ENCODE measurements at places on chromosomes 4 and X. TPM values are rescaled to one million over a fixed set of nuclear protein-coding genes. Genes with fewer than 3 reads are reported as not detected.

GRCh38 chr4:86818211-86818610 lies 31.0 kb downstream of the SLC10A6 start:
- H3K27me3 ChIP-seq: no peaks in the 10 kb centered on the region
- no peaks in the 10 kb centered on the region for H3K36me3 ChIP-seq
- H3K4me1 ChIP-seq: no peaks in the 10 kb centered on the region

DNA sequence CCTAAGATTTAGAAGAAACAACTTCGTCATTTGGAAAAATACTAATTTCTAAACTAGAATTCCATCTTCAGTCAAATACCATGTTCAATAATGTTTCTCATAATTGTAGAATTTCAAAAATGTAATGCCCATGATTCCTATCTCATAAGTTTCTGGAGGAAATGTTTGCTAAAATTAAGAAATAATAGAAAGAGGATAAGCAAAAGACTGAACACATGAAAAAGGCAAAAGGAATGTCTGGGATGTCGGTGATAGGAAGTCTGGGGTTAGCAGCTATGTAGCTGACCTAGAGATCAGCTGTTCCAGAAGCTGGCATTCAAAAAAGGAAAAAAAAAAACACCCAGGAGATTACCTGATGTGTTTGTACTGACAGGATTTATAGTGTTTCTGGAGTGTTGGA lies 18.9 kb upstream of the PCDH10 start:
- H3K27ac ChIP-seq: no peak overlapping the region
- DNase-seq: no peak
- no peaks in the 10 kb centered on the region for H3K4me1 ChIP-seq
- H3K36me3 ChIP-seq: no peaks in the 10 kb centered on the region
- no peak overlapping the region for H3K4me3 ChIP-seq

- H3K27me3 ChIP-seq: no peaks in the 10 kb centered on the region
- peaks cover 3% of the 10 kb centered on the region for H3K4me1 ChIP-seq
- peak; percentile 14 for DNase-seq
- H3K36me3 ChIP-seq: no peaks in the 10 kb centered on the region
- no peak overlapping the region for H3K4me3 ChIP-seq
Measured at GRCh38 chrX:13891377-13892140, 74.7 kb upstream of the GPM6B start.

DNA sequence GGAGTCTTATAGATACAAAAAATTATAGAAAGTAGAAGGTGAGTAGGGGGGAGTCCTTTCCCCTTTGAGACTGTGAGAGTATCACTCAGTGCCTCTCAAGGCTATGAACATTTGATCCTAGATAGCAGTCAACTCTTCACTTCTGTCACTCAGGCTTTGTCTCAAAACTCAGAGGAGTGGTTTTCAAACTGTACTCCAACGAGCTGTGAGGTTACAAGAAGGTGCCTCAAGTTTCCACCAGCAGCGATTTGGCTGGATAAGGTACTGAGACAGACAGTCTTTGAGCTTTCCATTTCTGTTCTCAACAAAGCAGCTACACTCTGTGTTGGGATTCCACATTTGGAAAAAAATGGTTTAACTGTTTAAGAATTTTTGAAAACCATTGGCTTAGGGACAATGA lies 48.0 kb upstream of the NDST3 start:
- no peak overlapping the region for H3K4me3 ChIP-seq
- H3K27ac ChIP-seq: no peak overlapping the region
- DNase-seq: no peak
- H3K27me3 ChIP-seq: no peaks in the 10 kb centered on the region
- no peaks in the 10 kb centered on the region for H3K4me1 ChIP-seq

GRCh38 chrX:136863826-136864225 lies 16.7 kb downstream of the RBMX start:
- H3K36me3 ChIP-seq: no peaks in the 10 kb centered on the region
- H3K4me3 ChIP-seq: no peak overlapping the region
- no peaks in the 10 kb centered on the region for H3K4me1 ChIP-seq
- H3K27ac ChIP-seq: no peak overlapping the region

DNA sequence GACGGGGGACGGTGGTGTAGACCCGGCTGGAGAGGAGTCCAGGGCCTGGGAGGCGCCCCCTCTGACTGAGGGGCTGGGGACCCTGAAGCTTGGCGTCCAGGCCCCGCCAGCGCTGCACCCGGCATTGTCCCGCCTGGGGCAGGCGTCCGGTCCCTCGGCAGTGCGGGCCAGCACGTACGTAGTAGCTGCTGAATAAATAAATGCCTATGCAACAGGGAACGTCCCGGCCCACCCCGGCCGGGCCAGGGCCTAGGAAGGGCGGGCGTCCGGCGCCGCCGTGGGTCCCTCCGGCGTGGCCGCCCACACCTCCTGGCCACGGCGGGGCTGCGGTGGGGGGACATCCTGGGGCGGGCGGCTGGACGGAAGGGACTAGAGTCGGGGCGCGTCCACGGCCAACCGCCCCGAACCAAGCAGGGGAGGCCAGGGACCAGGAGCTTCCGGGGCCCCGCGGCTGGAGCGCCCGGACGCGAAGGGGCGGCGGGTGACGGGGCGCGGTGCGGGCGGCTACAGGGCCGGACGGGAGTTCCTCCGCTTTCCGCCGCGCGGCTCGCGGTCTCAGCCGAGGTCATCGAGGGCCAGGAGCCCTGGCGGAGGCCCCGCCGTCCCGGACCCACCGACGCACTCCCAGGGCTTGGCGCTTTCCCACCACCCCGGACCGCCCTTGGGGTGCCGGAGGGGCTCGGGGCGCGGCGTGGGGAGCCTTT lies 886 bp upstream of the WWC2 start:
- H3K27me3 ChIP-seq: no peaks in the 10 kb centered on the region
- no peaks in the 10 kb centered on the region for H3K36me3 ChIP-seq
- DNase-seq: peak; percentile 59

GRCh38 chr4:65383589-65384305 lies 286.5 kb downstream of the EPHA5 start:
- H3K4me3 ChIP-seq: no peak overlapping the region
- H3K4me1 ChIP-seq: no peaks in the 10 kb centered on the region
- no peaks in the 10 kb centered on the region for H3K27me3 ChIP-seq

DNA sequence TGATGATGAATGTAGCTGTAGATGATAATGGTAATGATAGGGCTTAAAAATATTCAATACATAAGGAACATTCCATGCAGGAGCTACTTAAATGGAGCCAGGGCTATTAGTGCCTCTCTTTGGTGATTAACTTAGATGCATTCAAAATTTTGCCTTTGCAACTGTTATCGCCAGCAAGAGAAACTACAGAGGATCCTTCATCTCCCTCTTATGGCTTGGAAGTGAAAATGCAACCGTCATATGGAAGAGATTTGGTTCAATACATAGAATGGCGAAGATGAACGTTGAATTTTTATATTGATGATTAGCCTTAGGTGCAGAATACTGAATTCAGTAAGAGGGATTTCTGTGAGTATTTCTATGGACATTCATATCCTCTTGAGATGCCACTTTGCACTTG lies 134.5 kb upstream of the NLGN4X start:
- no peaks in the 10 kb centered on the region for H3K27me3 ChIP-seq
- H3K27ac ChIP-seq: no peak overlapping the region
- no peaks in the 10 kb centered on the region for H3K4me1 ChIP-seq
- H3K4me3 ChIP-seq: no peak overlapping the region
- DNase-seq: no peak

DNA sequence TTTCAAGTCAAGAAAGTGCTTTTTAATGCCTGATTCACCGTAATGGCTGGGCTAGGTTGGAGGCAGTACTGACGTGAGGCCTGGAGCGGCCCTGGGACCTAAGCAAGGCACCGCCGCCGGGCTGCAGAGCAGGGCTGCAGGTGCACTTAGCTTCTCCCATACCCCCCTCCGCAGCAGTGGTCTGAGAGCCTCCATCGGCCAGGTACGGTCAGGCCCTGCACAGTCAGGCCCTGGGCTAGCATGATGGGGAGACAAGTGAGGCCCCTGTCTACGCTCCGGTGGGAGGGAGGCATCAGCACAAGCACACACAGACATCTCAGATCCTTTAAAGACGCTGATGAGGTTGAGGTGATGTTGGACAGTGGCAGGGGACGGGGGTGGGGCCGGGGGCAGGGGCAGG lies 4.7 kb downstream of the MAEA start:
- no peak overlapping the region for H3K4me3 ChIP-seq
- no peak overlapping the region for H3K27ac ChIP-seq
- H3K36me3 ChIP-seq: no peaks in the 10 kb centered on the region
- DNase-seq: no peak
- H3K4me1 ChIP-seq: peaks cover 25% of the 10 kb centered on the region

GRCh38 chrX:141839856-141840255 lies 1.7 kb downstream of the MAGEC3 start:
- no peak overlapping the region for H3K27ac ChIP-seq
- no peak overlapping the region for H3K4me3 ChIP-seq
- no peak for DNase-seq
- H3K27me3 ChIP-seq: no peaks in the 10 kb centered on the region
- H3K4me1 ChIP-seq: no peaks in the 10 kb centered on the region

DNA sequence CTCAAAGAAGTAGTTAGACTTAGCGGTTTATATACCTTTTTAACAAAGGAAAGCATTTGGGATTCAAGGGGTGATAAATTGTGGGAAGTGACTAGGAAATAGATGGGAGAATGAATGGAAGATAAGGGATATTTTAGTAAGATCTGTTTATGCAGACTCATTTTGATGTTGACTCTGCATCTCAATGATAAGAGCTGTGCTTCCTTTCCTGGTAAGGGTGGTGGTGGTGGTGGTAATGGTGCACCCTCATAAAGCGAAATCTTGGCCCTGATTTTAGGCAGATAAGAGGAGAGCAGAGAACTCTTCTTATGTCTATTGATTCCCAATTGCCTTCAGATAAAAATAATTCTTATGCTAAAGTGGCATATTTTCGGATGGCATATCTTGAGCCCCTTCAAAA lies 197.1 kb downstream of the SPRY1 start:
- no peak for DNase-seq
- H3K36me3 ChIP-seq: no peaks in the 10 kb centered on the region
- no peaks in the 10 kb centered on the region for H3K4me1 ChIP-seq
- no peaks in the 10 kb centered on the region for H3K27me3 ChIP-seq

Gene TMPRSS11B
- 0.37 TPM for polyA plus RNA-seq

Gene PNMA6F
- polyA plus RNA-seq: 0.84 TPM

Gene IL13RA2
- 36.5 TPM for polyA plus RNA-seq

Gene GLRB
- 2.6 TPM for polyA plus RNA-seq

Gene SYP
- polyA plus RNA-seq: 2.5 TPM

Gene TEC
- polyA plus RNA-seq: 3.5 TPM

Gene AIFM1
- polyA plus RNA-seq: 67.1 TPM

Gene SUPT20HL1
- polyA plus RNA-seq: 0.99 TPM

Gene MOSPD2
- 6.0 TPM for polyA plus RNA-seq

Gene SMR3B
- polyA plus RNA-seq: 6.1 TPM

Gene ADRA2C
- polyA plus RNA-seq: 7.2 TPM

Gene XK
- 2.6 TPM for polyA plus RNA-seq

Gene SNCA
- 6.4 TPM for polyA plus RNA-seq
